ENCODE measurements at places on chromosomes 6 and 20.

DNA sequence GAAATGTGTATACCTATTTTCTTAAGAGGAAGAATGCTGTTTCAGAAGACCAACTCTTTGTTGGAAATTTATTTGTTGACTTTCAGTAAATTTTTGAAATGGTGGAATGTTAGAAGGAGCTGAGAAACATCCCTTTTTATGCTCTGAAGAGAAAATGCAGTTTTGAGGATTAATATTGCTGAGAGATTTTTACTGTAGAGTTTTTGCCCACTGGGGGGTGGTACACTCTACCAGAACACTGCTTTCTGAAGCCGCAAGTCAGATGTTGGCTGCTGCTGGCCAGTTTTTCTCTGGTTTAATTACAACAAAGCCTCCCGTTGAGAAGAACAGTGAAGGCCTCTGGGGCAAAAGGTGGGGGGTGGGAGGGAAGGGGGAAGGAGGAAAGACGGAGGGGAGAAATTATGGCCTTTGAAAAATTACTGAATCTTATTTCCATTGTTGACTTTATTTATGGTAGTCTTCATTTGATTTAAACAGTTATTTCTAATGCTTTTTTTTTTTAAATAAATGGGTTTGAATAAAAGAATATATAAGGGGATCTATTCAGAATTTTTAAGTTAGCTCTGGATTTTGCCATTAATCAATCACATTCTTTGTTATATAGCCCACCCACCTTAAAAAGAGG is 3.0 kb downstream of the FLRT3 start:
- DNase-seq: no peak

DNA sequence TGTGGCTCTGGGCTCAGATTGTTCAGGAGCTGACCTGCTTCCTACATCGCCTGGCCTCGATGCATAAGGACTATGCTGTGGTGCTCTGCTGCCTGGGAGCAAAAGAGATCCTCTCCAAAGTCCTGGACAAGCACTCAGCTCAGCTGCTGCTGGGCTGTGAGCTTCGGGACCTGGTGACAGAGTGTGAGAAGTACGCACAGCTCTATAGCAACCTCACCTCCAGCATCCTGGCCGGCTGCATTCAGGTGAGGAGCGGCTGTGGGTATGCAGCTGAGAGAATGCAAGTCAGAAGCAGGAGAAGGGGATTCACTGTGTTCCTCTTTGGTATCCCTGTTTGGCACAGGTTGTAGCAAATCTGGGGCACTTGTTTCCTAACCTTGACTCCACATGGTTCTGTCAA is 17.9 kb downstream of the CUL9 start:
- no peak for DNase-seq

DNA sequence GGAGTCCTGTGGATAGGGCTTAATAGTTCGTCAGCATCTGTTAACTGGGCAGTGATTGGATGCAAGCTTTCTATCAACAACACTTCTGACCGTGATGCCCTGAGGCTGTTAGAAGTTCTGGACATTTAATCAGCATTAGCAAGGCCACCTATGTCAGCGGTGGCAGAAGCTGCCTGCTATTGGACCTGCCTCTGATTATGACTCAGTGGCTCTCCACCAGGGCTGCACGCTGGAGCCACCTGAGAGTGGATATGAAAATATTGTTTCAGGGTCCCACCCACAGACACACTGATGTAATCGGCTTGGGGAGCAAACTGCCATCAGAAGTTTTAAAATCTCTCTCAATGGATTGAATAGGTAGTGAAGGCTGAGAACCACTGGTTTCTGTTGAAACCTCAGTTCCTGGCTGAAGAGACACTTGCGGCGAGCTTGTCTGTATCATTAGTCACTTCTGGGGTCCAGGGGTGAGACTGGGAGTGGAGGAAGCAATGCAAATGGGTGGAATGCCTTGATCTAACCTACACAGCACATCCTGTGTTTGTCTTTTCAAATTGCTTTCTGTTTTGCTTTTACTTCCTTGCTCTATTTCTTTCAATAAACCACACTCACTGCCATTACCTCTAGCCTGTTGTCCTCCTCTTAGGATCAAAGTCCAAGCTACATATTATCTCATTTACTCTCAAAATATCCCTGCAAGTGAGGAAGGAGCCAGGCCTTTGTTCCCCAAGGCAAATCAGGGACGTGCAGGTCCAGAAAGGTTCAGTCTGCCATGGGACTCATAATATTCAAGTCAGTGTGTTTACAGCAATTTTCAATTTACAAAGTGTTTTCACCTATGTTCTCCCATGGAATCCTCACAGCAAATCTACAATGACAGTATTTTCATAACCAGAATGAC is 4.2 kb downstream of the CLIC5 start:
- DNase-seq: no peak

- no peak for DNase-seq
Measured at GRCh38 chr6:111439171-111439570, 43.8 kb downstream of the REV3L start.

GRCh38 chr20:19213946-19214490 is 1.6 kb downstream of the SLC24A3 start:
- no peak for DNase-seq

DNA sequence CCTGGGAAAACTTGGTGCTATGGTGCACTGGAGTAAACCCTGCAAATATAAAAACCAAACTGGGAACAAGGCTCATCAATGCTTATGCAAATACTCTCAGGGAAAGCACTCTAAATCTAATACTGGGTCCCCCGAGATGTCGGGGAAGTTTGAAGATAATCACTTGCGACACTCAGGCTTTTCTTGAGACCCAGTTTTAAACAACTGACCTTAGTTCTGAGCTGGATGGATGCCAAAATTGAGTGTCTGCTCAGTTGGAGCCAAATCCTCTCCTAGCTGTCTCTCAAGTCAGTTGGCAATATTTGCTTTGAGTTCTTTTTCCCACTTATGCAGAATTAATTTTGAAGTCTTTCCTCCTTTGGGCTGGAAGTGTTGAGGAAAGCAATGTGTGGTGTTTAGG is 75.5 kb upstream of the CD2AP start:
- no peak for DNase-seq

DNA sequence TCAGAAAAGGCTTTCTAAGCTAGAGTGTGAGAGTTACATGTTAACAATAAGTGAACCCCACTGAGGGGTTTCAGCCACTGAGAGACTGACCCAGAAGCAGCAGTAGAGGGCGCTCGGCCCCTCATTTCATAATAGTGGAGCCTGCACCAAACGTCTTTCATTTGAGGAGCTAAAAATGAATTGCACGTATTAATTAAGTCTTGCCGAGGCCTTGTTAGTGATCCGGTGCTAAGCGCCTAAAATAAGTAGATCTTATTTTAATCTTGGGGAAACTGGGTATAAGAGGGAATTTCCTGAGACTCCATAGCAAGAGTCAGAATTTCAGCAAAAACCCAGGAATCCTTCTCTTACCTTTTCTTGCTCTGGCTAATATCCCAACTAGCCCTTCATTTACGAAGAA is 209.7 kb downstream of the FARS2 start:
- DNase-seq: peak; percentile 33

- DNase-seq: no peak
Measured at GRCh38 chr6:37802810-37803209, 16.7 kb upstream of the ZFAND3 start.

DNA sequence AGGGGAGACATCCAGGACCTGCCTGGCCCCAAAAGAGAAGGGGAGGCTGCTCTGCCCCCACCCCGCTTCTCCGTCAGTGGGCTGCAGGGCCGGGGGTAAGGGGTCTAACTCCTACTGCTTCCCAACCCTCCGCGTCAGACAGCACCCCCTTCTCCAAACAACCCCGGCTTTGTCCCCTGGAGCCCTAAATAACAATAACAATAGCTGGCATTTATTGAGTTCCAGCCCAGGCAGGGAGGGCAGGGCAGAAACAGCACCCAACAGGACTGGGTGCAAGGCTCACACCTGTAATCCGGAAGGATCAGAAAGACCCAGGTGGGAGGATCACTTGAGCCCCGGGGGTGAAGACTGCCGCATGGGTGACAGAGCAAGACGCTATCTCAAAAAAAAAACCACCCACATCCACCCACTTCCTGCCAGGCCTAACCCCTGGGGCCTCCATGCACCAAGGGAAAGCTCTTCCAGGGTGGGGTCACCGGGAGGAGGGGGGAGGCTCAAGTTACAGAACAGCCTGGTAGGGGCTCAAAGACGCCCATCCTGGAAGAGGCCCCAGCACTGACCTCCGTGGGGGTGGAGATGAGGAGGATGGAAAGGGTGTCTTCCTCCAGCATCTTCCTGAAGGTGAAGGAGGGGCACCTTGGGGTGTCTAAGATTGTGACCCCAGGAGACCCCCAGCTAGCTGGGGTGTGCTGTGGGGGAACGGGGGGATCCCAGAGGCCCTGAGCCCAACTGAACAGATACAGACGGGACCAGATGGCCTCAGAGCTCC is 1.3 kb upstream of the FNDC11 start:
- DNase-seq: peak; percentile 39

DNA sequence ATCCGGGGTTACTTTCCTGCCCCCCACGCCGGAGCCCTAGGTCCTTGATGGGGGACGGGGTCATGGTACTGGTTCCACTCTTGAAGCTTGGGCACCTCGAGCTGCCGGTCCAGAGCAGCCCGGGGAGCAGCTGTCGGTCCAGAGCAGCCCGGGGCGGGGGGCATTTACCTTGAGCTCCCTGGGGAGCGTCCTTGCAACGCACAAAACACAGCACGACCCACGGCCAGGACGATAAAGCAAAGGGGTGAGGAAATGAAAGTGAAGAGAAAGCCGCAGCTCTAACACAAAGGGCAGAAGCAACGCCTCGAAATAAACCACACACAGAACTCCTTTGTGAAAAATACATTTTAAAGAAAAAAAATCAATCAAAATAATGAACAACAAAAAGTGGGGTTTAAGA is 39.1 kb downstream of the KCNQ2 start:
- DNase-seq: no peak

- no peak for DNase-seq
Measured at GRCh38 chr6:52564856-52565255, 12.0 kb downstream of the TRAM2 start.

GRCh38 chr6:106511288-106512047 is 117.8 kb downstream of the RTN4IP1 start:
- DNase-seq: no peak

DNA sequence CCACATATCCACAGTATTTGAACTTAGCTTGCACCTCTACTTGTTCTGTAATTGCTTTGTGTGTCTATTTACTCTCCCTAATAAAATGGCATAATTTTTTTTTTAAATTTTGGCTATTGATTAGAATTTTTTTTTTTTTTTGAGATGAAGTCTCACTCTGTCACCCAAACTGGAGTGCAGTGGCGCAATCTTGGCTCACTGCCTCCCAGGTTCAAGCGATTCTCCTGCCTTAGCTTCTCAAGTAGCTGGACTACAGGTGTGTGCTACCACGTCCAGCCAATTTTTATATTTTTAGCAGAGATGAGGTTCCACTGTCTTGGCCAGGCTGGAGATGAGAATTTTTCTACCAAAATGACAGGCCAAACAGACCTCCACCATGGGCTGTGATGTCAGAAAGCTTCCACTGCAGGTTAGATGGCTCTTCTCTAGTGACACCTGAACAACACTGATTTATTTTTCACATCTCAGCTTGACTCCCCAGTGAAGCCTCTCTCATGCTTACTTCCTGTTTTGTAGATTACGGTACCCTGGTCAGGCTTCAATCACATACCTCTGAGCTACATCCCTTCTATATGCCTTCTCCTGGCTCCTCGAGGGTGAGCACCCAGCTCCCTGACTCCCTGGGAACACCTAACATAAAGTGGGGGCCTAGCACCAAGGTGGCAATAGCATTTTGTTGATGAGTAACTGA is 112.8 kb downstream of the ARHGAP18 start:
- no peak for DNase-seq

GRCh38 chr6:105058846-105059245 is 101.9 kb downstream of the LIN28B start:
- no peak for DNase-seq

- DNase-seq: no peak
Measured at GRCh38 chr6:136658711-136659110, 108.5 kb upstream of the MAP7 start.

All from stimulated activated CD8-positive, alpha-beta memory T cell treated with anti-CD3 and anti-CD28 coated beads, Interleukin-2, amount 100 ng/mL, for 1 hour (primary cell).